ENCODE measurements at places on chromosomes 6 and 20. TPM values are rescaled to one million over a fixed set of nuclear protein-coding genes. Genes with fewer than 3 reads are reported as not detected.

The RRAGD gene
- total RNA-seq: 58.3 TPM

The RNF114 gene
- 39.4 TPM for total RNA-seq

DNA sequence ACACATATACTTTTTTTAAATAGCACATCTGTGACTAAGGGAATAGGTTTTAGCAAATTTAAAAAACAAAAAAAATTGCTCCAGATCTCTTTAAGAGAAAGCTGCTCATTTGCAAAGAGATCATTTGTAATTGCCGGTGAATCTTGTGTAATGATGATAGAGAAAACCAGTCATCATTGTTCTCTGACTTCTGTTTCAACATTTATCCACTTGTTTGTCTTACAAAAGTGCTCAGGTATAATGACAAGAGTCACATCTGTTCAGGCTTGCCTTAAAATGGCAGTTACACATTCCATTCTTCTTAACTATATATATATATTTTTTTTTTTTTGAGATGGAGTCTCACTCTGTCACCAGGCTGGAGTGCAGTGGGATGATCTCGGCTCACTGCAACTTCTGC lies 165.2 kb downstream of the AIG1 start:
- no peak for DNase-seq

- no peak for DNase-seq
Observed at GRCh38 chr6:82646231-82646615, 282.6 kb downstream of the TPBG start.

The FAXC gene
- 11.7 TPM for total RNA-seq

The C6orf52 gene
- total RNA-seq: 0.99 TPM

The ETV7 gene
- total RNA-seq: 0.61 TPM

GRCh38 chr6:3455147-3455568 lies 1.7 kb downstream of the SLC22A23 start:
- peak; percentile 68 for DNase-seq

GRCh38 chr6:81451787-81452186 lies 300.7 kb downstream of the TENT5A start:
- DNase-seq: no peak

DNA sequence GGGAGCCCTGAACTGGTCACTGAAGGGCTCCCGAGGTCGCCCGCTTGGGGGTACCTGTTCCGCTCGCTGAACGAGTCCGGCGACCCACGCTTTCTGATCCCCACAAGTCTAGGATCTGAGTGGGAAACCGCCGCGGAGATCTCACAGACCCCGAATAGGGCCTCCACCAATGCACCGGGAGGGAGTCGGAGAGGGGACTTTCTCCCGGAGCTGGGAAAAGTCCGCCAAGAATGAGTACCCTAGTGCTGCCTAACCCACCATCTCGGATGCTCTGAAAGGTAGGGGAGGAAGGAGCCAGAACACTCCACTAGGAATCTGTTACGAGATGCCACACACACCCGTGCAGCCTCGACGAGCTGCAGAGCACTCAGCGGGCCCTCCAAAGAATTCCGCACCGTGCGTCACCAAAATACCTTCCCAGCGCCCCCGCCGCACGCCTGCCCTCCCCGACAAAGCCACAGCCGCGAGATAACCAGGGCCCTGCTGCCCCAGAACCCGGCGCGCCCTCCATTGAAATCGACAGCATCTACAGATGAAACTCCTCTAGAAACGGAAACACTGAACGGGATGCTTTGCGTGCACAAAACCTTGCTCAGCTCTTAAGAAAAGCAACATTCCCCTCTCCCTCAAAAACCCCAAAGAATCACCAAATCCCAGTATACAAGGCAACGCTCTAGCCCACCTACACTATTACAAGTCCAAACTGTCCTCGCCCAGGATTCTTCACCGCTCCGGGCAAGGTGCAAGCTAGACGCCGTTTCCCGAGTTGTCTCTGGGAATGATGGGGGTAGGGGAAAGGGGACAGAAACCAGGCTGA lies 686 bp downstream of the COL12A1 start:
- peak; percentile 50 for DNase-seq

DNA sequence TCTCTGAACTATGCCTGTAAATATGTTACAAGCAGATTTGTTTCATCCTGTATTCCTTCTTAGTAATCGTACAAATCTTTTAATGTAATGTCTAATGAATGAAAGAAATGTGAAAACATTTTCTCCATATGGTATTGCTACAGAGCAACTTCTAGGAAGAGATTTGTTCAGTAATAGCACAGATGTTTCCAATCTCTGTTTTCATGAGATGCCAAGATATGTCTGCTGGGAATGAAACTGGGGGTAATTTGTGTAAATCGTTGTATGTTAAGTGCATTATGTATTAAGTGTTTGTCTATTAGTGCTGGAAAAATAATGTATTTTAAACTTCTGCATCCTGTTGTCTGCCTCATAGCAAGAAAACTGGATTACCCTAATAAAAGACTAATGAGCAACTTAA lies 722.2 kb upstream of the EYS start:
- no peak for DNase-seq

The NHLRC1 gene
- 2.4 TPM for total RNA-seq

Measured in spinal cord (tissue), 10 donors.